Articular chondrocyte of knee joint (primary cell): ENCODE measurements at places on chromosomes 6 and 20. TPM values are rescaled to one million over a fixed set of nuclear protein-coding genes. Genes with fewer than 3 reads are reported as not detected.

The HTR1B gene
- 0.22 TPM in 1 of 2 replicates, not detected in the other for total RNA-seq

The C6orf120 gene
- 48.7 and 52.8 TPM in 2 replicates for total RNA-seq

The PHF1 gene
- total RNA-seq, result 19.7 and 22.9 TPM in 2 replicates

The TMC2 gene
- not detected in 2 replicates for total RNA-seq

The SLC22A1 gene
- 0.52 and 1.1 TPM in 2 replicates for total RNA-seq

The CD40 gene
- total RNA-seq, result 1.2 and 2.2 TPM in 2 replicates

The PRSS35 gene
- total RNA-seq, result 1.3 and 2.9 TPM in 2 replicates

The HDAC2 gene
- total RNA-seq, result 51.4 and 60.4 TPM in 2 replicates

The NEURL2 gene
- total RNA-seq, result 2.7 and 4.8 TPM in 2 replicates

The TMEM242 gene
- total RNA-seq, result 7.6 and 7.8 TPM in 2 replicates

The BMP6 gene
- total RNA-seq, result 4.2 and 12.4 TPM in 2 replicates

The BPHL gene
- total RNA-seq, result 13.9 and 15.3 TPM in 2 replicates

The FRK gene
- 1.0 and 1.6 TPM in 2 replicates for total RNA-seq

The GRIK2 gene
- 0.32 and 0.52 TPM in 2 replicates for total RNA-seq

The RIPOR3 gene
- total RNA-seq, result 0.76 and 0.78 TPM in 2 replicates

The TXLNB gene
- total RNA-seq, result under 0.01 and 1.1 TPM in 2 replicates

The ARMC2 gene
- total RNA-seq, result 2.8 and 4.2 TPM in 2 replicates

The ESR1 gene
- 2.9 and 3.4 TPM in 2 replicates for total RNA-seq

The SEC63 gene
- total RNA-seq, result 33.3 and 44.2 TPM in 2 replicates

The LY6G6D gene
- not detected in 2 replicates for total RNA-seq

The NRN1 gene
- 94.3 and 142 TPM in 2 replicates for total RNA-seq

The IBTK gene
- total RNA-seq, result 72.6 and 81.0 TPM in 2 replicates

The RAB44 gene
- total RNA-seq, result under 0.01 and 0.13 TPM in 2 replicates

The ZSCAN12 gene
- total RNA-seq, result 8.2 and 8.5 TPM in 2 replicates

The LY6G6C gene
- total RNA-seq, result not detected in 2 replicates

The TINAG gene
- 0.13 TPM in 1 of 2 replicates, not detected in the other for total RNA-seq
